Stimulated activated CD8-positive, alpha-beta memory T cell treated with anti-CD3 and anti-CD28 coated beads, Interleukin-7, amount 100 ng/mL, for 1 hour (primary cell): ENCODE measurements at places on chromosomes 12 and 14.

GRCh38 chr12:128982933-128983332, 129.7 kb downstream of the GLT1D1 start:
- DNase-seq = no peak

GRCh38 chr12:49208676-49209075, 19.8 kb upstream of the TUBA1A start:
- DNase-seq = no peak

- no peak for DNase-seq
Measured at GRCh38 chr14:58899317-58899713, 261.6 kb downstream of the DACT1 start.

- DNase-seq = no peak
Measured at GRCh38 chr14:61479746-61480502, 158.5 kb downstream of the PRKCH start.

DNA sequence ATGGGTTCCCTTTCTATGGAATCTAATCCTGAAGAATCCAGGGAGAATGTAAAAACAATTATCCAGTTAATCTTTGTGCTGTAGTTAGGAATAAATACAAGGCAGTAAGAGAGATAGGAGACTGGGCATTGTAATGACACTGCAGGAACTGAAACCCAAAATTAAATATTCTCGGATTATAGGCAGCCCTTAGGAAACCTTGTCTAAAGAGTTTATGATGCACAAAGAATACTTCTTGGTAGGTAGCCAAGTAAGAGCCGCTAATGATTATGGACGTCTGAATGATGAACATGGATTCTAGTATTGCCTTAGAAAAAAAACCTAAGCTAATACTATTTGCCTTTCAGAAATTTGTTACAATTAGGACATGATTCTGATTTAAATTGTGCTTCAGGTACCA, 165.4 kb upstream of the LRIG3 start:
- no peak for DNase-seq

DNA sequence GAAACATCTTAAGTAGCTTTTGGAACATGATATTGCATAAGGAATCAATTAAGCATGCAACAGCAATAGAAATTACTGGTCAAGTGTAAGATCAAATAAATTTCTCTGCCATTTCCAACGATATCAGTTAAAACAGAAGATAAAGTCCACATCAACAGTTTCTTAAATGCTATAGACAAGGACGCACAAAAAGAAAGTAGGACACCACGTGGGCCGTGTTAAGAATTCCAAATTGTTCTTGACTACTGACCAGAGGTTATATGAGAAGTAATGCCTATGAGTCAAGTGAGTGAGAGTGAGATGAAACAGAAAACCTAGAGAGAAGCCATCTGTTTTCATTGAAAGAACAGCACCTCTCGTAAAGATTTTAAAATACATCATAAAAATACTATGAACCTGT, 318.2 kb downstream of the TMEM117 start:
- no peak for DNase-seq

GRCh38 chr12:130686511-130686991, 29.5 kb downstream of the RIMBP2 start:
- DNase-seq = no peak

- DNase-seq = no peak
Measured at GRCh38 chr12:6699989-6700645, 498 bp downstream of the PIANP start.

- DNase-seq = no peak
Measured at GRCh38 chr14:23654231-23654630, 18.1 kb downstream of the DHRS2 start.

DNA sequence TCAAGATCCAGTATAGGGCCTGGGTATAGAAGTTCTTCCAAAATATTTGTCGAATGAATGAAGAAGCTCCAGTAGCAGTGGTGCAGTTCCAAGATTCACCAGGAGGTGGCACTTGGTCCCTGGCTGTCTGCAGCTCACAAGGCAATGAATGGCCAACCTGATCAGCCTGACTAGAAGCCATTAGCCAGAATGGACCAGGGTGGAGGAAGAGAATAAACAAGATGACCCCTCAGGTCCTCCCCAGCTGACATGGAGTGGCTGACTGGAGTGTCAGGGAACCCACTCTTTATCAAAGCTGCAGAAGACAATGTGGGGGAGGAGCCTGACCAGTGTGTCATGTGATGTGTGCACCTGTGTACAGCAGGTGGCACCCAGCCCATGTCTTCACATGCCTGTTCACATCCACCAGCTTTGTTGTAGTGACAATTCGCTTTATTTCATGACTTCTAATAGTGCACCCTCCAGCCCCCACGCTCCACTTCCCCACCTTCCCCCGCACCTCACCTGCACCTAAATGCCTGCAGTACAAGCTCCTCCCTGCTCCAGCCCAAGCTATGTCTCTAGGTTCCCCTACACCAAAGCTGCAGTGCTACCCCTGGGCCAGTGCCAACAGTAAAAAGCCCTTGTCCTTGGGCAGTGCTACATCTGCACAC, 3.0 kb downstream of the LTBP2 start:
- peak; percentile 80 for DNase-seq

DNA sequence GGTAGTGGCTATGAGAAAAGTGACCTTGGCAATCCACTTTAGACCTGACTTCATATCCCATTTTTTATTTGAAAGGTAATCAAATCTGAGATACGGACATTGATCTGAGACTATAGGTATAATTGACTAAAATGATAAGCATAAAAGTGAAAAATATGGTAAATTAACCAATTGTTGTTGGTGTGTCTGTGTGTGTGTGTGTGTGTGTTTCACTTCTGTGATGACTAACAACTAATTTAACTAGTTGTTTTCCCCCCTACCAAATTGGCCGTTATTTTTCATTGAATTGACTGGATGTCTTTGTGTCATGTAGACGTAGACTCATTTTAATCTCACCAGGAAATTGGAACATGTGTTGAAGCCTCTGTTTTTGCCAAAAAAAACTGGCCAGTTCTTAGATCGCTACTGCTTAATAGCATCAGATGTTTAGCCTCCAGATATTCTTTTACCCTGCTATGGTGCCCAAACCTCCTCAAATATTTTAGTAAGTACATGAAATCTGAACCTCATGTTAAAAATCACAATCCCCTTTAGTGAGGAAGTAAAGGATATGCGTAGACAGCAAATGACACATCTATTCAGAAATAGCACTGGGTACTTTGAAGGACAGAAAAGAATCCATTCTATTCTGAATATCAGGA, 395.0 kb downstream of the EGLN3 start:
- DNase-seq = no peak

DNA sequence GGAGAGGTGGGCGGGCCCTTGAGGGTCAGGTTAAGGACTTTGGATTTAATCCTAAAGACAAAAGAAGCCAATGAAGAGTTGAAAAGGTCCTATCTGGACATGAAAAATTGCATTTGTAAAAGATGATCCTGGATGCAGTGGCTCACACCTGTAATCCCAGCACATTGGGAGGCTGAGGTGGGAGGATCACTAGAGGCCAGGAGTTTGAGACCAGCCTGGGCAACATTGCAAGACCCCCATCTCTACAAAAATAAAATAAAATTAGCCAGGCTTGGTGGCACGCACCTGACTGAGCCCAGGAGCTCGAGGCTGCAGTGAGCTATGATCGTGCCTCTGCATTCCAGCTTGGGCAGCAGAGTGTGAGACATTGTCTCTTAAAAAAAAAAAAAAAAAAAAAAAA, 2.4 kb upstream of the SLC41A2 start:
- no peak for DNase-seq

DNA sequence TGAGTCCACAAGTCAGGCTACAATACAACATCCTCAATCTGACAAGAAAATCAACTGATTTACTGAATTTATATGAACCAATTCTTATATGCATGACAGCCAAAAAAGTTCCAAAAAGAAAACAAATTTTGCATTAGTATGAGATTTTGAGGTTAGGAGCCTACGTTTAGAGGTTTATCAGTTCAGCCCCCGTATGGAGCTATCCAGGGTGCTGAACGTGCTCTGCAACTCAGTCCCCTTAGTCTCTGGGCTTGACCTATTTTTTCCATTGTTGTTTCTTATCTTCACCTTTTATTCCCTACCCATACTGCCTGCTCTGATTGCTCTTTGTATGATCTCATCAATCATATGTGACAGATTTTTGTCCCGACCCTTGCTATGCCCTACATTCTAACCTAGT, 693.0 kb downstream of the NRXN3 start:
- DNase-seq = no peak

- DNase-seq = no peak
Measured at GRCh38 chr14:61512026-61512834, 183.1 kb upstream of the HIF1A start.

DNA sequence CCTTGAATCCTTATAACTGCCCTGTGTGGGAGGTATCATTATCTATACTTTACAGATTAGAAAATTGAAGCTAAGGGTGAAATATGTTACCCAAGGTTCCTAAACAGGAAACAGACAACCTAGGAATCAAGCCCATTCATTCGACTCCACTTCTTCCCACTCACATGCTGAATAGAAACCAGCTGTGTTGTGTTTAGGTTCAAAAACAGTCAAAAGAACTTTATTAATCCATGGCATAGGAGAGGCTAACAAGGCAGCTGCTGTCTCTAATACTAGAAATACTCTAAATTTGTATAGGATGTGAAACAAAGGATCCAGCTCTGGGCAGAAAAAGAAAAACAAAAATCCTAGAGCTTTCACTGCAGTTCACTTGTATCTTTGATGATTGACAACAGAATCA, 9.9 kb downstream of the AMDHD1 start:
- no peak for DNase-seq

DNA sequence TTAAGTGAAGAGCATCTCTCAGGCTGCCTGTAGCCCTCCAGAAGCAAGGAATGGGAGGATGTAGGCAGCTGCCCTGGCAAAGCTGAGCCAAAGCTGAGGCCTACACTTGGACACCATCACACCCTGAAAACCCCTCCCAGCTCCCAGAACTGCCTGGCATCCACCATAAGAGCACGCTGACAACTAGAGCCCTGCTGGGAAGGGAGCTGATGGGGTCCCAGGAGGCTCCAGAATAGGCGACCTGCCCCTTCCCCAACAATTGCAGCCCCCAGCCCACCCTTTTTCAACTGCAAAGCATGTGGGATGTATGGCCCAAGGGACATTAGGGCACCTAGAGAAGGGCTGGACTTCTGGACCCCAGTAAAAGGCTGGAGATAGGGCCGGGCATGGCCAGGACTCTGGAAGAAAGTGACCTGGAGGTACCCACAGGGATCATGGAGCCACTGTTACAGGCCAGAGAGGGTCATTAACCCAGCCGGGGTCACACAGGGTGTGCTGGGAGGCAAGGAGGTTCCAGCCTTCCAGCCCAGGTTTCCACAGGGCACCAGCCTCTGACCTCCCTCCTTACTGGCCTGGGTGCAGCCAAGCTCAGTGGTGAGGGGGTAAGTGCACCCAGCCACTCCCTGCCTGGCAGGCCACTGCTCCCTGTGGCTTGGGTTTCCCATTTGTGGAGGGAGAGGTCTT, 27.8 kb downstream of the FAM222A start:
- no peak for DNase-seq

DNA sequence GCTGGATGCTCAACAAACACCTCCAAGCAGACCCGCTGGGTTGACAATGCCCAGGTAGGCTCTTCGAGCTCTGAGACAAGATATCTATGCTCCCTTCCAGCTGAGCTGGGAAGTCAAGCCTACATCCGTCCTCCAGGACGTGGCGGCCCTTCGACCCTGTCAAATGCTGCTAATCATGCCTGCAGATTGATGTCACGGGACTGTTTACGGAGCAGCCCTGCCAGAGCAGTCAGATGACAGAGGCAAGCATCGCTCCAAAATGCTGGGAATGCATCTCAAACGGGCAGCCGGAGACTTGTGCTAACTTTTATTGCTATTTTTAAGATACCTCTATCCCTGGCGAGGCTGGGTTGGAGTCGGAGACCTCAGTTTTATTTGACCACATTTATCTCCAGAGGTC, 139.2 kb downstream of the NTF3 start:
- no peak for DNase-seq
